Skin of body (tissue), 3 donors: ENCODE measurements at places on chromosomes 1 and 21. TPM values are rescaled to one million over a fixed set of nuclear protein-coding genes. Genes with fewer than 3 reads are reported as not detected.
A peak's percentile ranks its signal among the peaks of the same experiment; 100 is the strongest.

Gene AADACL4
- 0.79 TPM for total RNA-seq

Gene DNASE2B
- total RNA-seq, result not detected

GRCh38 chr1:74673351-74674111, at the start of gene ERICH3:
Gene ERICH3, minus strand, starts transcription at chr1:74673792. Its CDS starts 273 bp downstream, at chr1:74673519.
- peak; percentile 4 for DNase-seq

Gene FCAMR
- total RNA-seq, result not detected

GRCh38 chr1:198771563-198772153, 132.8 kb downstream of the PTPRC start:
- peak; percentile 6 for DNase-seq

Gene SEMA6C
- total RNA-seq, result 10.7 TPM

Gene AVPR1B
- not detected for total RNA-seq

Gene TMEM200B
- total RNA-seq, result 6.5 TPM

DNA sequence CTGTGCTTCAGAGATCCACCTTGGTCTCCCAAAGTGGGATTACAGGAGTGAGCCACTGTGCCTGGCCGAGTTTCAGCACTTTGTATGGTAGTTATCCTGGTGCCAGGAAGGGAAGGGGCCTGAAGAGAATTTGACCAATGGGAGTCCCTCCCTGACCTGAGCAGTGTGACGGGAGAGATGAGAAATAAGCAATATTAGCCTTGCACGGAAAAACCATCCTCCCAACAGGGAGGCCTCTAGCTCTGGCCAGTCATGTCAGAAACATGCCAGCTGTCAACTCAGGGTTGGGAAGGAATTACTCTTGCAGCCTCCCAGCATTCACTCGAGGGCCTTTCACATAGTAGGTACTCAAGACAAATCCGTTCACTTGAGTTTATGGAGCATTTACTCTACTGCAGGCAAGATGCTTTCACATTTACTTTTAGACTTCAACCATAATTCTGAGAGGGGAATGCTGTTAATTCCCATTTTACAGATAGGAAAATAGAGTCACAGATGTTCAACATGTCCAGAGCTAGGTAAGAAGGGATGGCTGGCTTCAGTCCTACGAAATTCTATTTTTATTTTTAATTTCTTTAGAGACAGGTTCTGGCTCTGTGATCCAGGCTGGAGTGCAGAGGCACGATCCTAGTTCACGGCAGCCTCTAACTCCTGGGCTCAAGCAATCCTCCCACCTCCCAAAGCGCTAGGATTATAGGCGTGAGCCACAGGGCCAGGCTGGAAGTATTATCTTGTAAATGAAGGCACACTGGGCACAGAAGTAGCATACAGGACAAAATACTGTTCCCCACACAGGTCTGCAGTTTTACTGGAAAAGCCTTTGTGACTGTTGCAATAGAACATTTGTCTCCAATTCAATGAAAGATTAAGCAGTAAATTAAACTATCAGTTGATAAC, 3.2 kb upstream of the ATP13A2 start:
- no peak for DNase-seq

GRCh38 chr1:145750426-145750825, 31.1 kb downstream of the CD160 start:
- DNase-seq, result no peak

DNA sequence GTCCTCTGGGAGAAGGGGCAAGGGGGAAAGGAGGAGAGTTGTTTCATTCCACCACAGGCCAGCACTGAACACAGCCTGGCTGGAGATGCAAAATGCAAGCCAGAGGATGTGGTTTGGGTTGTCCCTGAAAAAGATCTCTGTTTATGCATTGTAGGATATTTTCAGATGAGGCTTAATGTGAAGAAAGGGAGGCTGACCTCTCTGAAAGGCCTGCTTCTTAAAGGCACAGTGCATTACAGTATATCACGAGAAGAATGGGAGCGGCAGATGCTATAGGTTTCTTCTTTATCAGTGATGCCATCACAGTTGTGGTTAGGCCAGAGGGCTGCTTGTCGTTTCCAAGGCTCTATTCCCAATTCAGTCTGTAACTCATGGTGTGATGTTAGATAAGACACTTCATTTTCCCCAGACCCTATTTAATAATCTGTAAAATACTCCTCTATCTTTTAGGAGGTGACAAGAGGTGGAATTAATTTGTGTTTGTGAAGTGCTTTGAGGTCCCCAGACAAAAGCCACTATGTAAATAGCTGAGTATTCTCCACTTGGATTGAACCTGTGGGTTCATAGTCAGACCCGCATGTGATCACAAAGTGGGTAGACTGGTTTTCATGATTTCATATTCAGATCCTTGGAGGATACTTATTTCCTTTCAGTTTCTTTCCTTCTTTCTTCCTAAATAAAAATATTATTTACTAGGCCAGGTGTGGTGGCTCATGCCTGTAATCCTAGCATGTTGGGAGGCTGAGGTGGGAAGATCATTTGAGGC, 76.5 kb upstream of the WDR26 start:
- DNase-seq, result no peak

Gene ERI3
- total RNA-seq, result 31.0 TPM

Gene CPT2
- 10.6 TPM for total RNA-seq

DNA sequence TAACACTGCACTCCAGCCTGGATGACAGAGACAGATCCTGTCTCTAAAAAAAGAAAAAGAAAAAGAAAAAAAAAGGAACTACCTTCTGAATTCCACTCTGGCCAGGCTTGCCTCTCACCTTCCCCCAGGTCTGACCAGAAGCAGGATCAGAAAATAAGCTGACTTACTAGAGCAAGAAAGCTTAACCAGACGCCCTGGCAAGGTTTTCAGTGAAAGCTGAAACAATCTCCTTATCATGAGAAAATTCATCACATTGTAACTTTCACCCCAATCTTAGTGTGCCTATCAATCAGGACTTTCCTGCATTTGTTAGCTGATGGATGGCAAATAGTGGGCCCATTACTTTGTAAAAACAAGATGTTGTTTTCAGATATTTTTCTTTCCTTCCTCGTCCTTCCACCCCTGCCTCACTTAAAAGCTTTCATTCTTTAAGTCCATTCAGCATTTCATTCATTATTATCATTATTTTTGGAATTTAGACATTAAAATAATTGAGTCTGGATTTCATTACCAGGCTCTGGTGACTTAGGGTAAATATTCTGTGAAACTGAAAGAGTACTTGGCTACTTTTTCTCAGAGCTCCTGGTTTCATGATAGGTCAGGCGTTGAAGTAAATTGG, 96.5 kb upstream of the CD34 start:
- no peak for DNase-seq

DNA sequence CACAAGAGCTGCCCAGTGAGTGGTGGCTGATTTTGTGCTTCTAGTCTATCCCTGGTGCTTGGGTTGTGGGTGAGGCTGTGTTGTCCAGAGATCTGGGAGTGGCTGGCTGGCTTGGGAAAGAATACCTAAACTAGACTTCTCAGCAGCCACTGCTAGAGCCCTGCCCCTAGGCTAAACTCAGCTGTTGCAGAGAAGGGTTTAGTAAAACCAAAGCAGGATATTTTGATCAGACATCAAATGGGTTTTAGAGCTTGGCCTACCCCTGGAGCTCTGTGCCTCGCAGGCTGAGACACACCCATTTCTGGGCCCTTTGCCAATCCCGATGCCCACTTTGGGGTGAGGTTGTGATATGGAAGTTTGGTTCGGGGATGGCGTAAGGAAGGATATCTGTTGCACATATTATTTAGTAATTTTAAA, 88.5 kb downstream of the UCK2 start:
- DNase-seq, result no peak

Gene COL24A1
- 5.6 TPM for total RNA-seq

DNA sequence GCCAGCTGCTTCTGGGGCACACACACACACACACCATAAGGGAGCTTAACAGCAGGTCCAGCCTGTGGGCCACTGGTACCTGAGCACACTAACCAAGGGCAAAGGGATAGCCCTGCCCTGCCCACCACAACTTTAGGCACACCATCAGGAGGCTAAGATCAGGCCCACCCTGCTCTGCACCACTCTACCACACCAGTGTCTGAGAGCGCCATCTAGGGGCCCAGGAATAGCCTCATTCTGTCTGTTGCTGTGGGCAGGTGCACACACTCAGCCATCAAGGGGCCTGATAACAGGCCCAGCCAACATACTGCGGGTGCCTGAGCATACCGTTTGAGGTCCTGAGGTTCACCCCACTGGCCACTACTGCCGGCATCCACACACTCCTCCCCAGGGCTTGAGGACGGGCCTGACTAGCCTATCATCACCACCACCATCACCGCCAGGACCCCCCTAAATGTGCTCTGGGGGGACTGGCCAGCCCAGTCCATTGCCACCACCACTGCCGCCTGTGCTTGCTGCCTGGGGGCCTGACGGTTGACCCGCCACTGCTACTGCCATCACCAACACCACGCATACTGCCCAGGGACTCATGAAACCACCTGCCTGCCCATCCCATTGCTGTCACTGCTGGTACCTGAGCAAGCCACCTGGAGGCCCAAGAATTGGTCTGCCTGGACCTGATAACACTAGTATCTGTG, 31.3 kb downstream of the NSL1 start:
- no peak for DNase-seq

DNA sequence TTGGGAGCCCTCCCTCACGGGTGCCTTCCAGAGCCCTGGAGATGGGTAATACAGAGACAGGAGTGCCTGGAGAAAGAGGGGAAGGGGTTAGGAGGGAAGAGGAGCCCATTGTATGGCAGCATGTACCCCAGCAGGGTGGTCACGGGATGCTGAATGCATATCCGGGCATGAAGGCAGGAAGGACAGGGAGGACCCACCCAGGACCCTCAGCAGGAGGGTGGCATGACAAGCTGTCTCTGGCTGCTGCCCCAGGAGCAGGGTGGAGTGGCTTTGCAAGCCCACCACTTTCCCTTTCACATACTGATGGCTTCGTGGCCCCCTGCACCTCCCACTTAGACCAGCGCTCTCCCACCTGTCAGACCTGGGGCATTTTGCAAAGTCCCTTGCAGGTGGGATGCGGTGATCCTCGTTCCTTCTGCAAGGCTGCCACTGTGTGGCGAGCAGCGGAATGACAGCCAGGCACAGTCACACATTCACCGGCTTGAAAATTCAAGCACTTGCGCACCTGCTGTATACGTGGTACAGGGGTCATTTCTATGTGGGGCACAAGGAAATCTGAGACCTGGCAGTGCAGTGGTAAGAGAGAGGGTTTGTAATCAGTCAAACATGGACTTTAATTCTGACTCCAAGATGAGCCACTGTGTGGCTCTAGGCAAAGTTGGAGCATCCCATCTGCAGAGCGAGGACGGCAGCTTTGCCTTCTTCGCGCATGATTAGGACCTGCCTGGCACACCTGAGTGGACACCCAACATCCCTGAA, 53.2 kb upstream of the TMEM51 start:
- no peak for DNase-seq

DNA sequence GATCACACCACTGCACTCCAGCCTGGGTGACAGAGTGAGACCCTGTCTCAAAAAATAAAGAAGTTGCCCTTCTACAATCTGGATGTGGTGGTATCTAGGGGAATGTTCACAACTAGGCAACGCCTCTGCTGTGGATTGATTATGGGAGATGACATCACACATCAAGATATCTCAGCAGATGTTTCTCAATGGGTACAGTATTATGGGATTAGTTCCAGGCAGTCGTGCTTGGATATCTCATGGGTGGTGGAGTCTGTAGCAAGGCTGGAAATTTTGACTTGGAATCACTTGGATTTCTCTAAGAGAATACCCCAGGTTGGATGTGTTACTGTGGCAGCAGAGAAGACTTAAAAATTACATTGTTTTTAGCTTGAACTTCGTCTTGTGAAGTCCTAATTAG, 7.7 kb downstream of the IFNAR2 start:
- DNase-seq, result no peak

- no peak for DNase-seq
Measured at GRCh38 chr1:177256153-177257075, 85.7 kb downstream of the BRINP2 start.

Gene IFNLR1
- total RNA-seq, result 3.4 TPM

DNA sequence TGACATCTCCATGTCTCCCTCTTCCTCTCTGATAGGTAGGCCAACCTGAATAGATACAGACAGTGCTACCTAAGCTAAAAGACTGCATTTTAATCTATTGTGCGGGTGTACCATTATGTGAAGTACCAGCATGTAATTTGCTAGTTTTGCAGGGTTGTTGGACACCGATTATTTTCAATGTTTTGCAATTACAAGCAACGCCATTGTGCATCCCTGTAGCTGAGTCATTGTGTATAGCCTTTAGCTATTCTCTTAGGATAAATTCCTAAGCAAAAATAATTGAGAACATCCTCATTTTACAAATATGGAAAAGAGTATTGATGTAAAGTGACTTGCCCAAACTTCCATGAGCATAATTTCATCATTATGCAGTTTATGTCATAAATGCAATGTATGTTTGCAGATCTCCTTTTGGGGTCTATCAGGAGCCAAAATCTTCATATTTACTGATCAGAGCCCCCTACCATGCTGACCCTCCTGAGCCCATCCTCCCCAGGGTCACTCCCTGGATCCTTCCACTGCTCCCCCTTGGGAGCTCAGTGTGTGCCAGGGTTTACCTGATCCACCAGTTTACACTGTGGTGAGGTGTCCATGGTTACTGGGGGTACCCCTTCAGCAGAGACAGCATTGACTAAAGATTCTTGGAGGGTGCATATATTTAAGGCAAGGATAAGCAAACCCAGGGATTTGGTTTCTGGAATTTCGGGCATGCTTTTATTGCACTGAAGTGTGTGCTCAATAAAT, 80.6 kb downstream of the CCDC185 start:
- no peak for DNase-seq

DNA sequence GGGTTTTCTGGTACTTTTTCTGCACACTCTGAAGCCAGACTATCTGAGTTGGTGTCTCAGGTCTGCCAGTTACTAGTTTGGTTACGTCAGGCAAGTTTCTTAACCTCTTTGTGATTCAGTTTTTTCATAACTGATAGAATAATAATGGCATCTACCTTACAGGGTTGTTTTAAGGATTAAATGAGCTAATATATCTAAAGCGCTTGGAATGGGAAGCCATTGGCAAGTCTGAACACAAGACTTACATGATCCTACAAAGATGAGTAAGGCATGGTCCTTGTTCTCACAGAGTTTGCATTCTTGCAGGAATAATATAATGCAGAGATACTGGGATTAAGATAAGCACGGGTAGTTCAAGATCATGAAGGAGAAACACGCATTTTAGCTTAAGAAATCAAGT, 9.2 kb upstream of the DENND2D start:
- DNase-seq, result no peak

Gene HSPG2
- 121 TPM for total RNA-seq

Gene GUCA2B
- not detected for total RNA-seq

- DNase-seq, result no peak
Measured at GRCh38 chr21:44850208-44850800, 23.2 kb downstream of the PTTG1IP start.
